Activated T-helper 9 cell treated with anti-CD3 and anti-CD28 coated beads, Interleukin-2, amount 50 U/mL, for 16 hours (primary cell): ENCODE measurements at places on chromosomes 7 and 10.

DNA sequence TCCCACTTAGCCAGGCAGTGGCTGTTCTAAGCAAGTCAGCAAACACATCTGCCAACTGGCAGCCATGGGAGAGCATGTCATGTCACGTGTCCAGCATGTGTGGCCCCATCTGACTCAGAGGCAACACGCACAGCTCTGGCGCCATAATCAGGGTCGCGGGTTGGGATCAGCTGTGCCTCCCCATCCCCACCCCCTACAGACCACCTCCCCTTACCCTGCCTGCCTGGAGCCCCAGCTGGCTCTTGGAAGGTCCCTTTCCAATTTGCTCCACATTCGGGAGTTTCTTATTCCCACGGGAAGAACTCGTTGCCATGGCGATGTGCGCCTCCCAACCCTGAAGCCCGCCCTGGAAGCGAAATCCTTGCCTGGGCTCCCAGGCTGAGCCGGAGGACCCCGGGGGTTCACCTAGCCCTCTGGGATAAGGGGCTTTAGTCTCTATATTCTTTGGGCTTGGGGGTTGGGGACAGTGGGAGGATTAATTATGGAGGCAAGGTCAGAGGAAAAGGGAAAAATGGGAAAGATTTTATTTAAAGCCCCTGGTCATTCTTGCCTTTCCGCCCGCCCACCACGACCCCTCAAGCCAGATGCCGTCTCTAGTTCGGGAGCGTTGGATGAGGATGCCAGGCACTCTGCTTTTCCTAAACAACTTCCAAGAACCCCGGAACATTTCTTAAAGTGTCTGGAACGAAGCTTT is 283.7 kb downstream of the ZEB1 start:
- no peak for DNase-seq

- no peak for DNase-seq
Measured at GRCh38 chr10:119359025-119359424, 151.7 kb downstream of the GRK5 start.

DNA sequence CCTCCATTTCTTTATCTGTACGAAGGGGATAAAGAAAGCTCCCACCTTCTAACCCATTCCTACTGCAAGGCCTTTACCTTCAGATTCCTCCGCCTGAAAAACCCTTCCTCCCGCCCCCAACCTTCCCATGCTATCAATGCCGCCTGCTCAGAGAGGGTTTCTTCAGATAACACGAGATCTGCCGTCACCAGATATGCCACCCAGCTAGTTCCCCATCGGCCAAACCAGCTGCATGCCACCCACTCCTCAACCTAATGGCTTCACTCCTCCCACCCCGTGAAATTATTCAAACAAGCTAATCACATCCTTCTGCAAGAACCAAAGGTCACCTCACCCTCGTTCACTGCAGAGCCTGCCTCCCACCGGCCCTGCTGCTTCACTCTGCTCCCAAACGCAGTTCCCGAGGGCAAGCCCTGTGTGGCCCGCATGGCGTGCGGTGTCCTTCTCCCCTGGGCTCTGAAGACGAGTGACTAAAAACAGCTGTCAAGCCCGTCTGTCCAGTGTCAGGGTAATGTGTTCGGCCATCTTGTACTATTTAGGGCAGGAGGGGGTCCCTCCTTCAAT is 46.8 kb upstream of the TMEM213 start:
- DNase-seq, result no peak

DNA sequence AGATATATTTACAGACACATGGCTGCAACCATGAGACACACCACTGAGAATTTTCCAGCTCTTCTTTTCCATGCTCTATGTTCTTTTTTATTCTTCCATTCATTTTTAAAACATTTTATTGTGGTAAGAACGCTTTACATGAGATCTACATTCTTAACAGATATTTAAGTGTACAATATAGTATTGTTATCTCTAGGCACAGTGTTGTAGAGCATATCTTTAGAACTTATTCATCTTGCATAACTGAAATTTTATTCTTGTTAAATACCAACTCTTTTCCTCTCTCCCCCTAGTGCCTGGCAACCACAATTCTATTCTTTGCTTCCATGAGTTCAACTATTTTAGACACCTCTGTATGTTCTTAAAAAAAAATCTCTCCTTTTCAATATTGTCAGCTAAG is 67.1 kb upstream of the HABP2 start:
- no peak for DNase-seq

- DNase-seq, result no peak
Measured at GRCh38 chr10:73655990-73656298, at the start of gene SYNPO2L. TSS of gene SYNPO2L (minus strand) at chr10:73656029. CDS start at chr10:73655922, 107 bp downstream.

DNA sequence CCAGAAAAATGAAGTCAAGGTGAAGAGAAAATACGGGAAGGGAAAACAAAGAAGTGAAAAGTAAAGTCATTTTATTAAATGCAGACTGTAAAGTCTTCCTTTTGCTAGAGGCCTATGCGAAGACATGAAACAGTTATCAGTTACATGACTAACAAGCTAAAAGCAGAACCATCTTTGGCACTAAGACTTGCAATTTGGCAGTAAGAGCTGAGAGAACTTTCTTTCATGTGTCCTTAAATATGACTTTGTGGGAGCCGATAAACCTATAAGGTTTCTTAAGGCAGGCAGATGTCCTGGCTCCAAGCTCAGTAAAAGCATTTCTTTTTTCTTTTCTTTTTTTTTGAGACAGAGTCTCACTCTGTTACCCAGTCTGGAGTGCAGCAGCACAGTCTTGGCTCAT is 10.4 kb downstream of the ANLN start:
- no peak for DNase-seq

DNA sequence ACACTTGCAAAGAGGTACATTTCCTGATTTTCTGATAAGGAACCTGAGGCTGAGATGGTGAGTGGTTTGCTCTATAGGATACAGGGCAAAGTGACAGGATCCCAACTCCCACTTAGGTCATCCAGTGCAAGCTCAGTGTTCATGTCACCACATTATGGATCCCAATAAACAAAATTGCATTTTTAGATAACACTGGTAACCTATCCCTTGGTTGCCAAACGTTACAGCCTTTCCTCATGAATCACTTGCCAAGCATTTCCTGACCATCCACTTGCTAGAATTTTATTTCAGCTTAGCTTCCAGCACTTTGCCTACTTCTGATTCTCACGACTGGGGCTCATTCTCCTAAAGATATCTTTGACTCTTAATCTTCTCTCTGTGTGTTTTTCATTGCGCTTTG is 131.4 kb upstream of the ODAD2 start:
- DNase-seq, result no peak

DNA sequence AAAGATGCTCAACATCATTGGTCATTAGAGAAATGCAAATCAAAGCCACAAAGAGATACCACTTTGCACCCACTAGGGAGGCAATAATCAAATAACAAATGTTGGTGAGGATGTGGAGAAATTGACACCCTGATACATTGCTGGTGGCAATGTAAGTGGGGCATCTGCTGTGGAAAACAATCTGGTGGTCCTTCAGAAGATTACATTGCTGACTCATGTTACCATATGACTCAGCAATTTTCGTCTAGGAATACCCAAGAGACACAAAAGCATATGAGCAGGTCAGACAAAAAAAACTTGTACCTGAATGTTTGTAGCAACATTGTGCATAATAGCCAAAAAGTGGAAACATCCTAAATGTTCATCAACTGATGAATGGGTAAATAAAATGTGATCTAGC is 4.9 kb upstream of the CLDN3 start:
- no peak for DNase-seq

DNA sequence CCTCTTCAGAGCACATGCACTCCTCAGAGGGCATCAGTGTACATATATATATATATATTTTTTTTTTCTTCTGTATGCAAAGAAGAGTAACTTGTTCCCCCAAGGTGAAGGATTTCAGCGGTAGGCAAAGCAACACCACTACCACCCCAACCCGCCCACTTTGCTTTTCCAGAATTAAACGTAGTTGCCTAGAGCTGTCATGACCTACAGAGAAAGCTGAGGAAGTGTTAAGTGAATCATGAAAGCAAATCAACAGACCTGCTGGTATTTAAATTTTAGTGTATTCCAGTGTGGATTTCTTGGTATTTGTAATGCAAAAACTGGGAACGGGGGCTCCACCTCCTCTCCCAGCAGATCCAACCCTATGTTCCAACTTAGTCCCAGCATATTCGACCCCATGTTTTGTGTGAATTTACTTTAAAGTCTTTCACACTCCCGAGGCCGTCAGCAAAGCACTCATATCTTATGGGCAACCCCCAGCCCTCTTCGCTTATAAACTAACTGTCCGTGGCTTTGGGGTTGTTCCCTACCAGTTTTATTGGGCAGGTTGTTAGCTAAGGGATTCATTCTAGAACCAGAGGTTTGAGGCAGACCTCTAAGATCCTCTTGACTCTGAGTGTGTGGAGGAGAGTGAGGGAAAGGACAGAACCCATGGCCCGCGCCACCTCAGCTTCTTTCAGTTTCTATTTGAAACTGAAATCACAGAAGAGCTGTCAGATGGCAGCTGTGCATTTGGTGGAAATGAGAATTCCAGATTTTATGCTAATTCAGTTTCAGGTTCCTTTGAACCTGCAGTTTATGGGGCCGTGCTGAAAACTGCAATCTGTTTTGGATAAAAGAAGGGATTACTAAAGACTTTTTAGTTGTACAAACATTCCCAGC is 450.2 kb upstream of the GALNT17 start:
- peak; percentile 12 for DNase-seq

- no peak for DNase-seq
Measured at GRCh38 chr10:5354068-5354467, 10.7 kb upstream of the UCN3 start.
